ENCODE measurements at places on chromosomes 5 and 9.

DNA sequence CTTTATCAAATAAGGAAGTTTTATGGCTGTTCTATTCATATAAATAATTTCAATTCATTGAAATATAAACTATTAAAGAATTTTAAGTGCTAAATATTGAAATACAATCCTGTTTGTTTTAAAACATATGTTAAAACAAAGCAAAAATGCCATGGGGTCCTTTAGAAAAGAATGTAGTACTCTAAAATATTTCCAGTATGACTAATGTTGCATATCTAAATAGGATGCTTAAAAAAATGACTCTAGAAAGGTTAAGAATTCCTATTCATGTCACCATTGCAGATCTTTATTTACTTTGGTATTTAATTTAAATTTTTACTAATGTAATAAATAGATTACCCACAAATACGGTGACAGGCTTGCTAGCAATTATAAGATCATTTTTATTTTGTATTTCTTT lies 132.3 kb downstream of the ZNF608 start:
- DNase-seq, result no peak

DNA sequence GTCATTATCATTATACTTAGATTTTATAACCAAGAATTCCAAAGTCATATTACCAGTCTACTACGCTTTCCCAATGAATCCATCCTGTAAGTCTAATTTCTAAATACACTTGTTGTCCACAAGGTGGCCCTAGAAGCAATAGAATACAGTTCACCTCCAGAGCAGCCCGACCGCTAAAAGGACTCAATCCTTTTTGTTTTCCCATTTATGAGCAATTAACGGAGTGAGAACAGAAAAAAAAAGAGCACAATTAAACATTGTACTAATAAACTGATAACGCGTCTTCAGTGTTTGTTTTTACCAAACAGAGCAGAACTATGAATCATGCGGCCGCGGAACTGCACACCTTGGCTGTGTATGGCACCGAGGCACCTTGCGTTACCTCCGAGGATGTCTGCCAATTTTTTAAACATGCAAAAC lies 160.7 kb upstream of the DAPK1 start:
- no peak for DNase-seq

GRCh38 chr5:102875721-102876123 lies 120.6 kb downstream of the PAM start:
- no peak for DNase-seq

- no peak for DNase-seq
Observed at GRCh38 chr5:139482050-139482889, at the start of gene STING1. Gene STING1 (minus strand): TSS chr5:139482758. CDS start chr5:139481704, 1,054 bp downstream.

- DNase-seq, result no peak
Observed at GRCh38 chr9:129317179-129318011, 139.3 kb upstream of the IER5L start.

GRCh38 chr5:127697894-127698600 lies 5.1 kb upstream of the CCDC192 start:
- DNase-seq, result no peak

DNA sequence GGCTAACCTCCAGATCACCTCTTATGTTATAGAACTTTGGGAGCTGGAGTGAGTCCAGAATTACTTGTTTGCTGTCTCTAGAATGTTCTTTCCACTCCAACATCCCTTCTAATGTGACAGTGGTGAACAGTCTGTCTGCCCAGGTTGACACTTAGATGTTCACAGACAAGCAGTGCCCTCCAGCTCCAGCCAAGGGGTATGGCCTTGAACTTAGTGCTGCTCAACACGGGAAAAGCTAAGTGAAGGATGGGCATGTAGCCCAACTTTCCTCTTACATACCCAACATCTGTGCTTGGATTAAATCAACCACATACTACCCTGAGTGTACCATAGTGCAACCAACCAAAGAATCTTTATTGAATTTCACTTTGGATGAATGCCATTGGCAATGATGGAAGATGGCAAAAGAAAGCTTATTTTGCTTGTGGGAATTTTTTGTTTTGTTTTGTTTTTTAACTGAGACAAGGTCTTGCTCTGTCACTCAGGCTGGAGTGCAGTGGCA lies 201.2 kb downstream of the NXNL2 start:
- DNase-seq, result no peak

DNA sequence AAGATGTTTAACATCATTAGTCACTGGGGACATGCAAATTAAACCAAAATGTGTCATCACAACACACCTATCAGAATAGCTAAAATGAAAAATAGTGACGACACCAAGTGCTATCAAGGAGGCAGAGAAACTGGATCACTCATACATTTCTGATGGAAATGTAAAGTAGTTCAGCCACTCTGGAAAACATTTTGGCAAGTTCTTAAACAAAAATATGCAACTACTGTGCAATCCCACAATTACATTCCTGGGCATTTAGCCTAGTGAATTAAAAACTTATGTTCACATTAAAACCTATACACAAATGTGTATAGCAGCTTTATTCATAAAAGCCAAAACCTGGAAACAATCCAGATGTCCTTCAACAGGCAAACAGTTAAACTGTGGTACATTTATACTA lies 53.1 kb downstream of the SVEP1 start:
- DNase-seq, result no peak

GRCh38 chr5:14871214-14872069 lies at the start of gene ANKH:
Gene ANKH (minus strand): TSS chr5:14871778. CDS start chr5:14871447, 331 bp downstream.
- peak; percentile 61 for DNase-seq
